Activated CD8-positive, alpha-beta T cell treated with anti-CD3 and anti-CD28 coated beads for 36 hours (primary cell): ENCODE measurements at places on chromosomes 2 and 18.

GRCh38 chr2:195677290-195677689 is 20.3 kb downstream of the SLC39A10 start:
- no peak for DNase-seq

DNA sequence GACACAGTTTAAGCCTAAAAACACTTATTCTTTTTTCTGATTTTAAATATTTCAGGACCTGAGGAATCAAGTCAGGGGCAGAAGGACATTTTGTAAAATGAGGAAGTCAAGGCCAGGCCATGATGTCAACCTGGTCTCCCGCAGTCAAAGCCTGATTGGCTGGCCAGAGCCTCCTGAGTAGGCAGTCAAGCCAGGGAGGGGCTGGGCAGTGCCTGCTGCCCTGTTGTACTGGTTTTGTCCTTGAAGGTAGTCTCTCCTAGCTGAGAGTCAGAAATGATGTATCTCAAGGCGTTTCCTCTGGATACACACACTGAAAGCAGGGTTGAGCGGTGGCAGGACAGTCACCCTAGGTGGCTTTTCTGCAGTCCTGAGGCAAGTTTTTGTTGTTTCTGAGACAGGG is 19.8 kb downstream of the CCT7 start:
- no peak for DNase-seq

GRCh38 chr2:239440511-239440959 is 39.7 kb upstream of the HDAC4 start:
- DNase-seq: no peak

DNA sequence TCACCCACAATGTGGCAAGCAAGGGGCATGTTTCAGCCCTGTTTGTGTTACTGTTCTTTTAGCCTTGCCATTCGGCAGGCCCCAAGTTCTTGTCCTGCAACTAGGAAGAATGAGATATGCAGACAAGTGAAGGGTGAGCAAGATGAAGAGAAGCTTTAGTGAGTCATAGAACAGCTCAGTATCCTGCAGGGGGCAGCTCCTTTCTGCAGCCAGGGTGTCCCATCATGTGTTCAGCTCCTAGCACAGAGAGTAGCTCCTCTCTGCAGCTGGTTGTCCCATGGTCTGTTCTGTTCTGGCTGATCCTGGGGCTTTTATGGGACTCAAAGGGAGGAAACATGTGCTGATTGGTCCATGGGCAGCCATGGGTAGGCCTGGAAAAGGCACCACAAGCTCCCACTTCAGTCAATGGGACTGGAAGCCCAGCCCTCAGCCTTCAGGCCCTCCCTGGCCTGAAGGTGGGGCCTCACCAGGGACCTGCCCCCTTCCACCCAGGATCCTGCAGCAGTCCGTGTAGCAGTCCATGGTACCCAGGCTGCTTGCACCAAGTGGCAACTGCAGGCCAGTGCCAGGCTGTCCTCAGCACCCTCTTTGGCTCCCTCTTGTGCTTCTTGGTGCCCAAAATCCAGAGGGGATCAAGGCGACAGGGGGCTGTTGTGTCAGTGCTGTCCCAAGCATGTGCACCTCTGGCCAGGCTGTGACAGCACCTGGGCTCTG is 326.4 kb downstream of the NR4A2 start:
- DNase-seq: no peak

DNA sequence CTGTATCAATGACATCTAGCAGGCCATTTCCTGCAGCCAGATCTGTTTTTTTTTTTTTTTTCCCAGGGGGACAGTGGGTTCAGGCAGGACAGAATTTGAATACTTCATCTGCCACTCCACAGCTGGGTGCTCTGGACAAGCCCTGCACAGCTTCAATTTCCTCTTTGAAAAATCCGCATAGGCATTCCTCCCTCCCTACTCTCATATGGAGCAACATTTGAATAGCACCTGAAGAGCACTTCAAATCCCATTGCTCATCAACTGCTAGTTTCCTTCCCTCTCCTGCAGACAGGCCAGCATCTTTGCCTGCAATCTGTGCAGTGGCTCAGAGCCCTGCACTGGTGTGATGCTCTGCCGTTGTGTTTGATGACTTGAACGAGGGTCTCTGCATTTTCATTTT is 326.3 kb downstream of the TSN start:
- no peak for DNase-seq

GRCh38 chr2:66186537-66186936 is 248.4 kb upstream of the MEIS1 start:
- no peak for DNase-seq

DNA sequence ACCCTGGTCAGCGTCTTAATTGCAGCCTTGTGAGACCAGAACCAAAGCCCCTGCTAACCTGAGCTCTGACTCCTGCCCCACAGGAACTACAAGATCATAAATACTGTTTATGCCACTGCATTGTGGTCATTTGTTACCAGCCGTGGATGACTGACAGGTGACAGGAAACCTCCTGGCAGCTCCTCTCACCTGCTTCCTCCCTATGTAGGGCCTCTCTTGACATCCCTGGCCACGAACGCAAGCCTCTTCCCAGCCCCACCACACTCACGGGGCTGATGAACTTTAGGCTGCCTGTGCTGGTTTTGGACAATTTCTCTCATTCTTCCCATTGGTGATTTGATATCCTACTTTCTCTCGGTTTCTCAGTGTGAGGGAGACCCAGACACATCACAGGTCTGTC is 357.2 kb upstream of the MYT1L start:
- no peak for DNase-seq

DNA sequence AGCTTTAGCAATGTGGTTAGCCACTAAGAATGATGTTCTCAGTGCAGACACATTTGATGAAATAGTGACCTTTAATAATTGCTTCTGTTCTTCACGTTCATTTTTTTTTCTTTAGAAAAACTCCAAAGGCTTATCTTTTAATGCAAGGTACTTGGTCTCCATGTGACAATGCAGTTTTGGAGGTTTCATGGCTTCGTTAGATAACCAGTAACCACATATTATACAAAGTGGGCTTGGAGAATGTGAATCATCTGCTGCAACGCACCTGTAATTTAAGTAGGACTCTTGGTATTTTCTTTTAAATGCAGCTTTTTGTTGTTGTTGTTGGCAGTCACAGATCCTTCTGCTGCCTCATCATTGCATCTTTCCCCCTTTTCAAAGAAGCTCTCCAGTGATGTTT is 1606.3 kb downstream of the SUCLG1 start:
- DNase-seq: no peak

DNA sequence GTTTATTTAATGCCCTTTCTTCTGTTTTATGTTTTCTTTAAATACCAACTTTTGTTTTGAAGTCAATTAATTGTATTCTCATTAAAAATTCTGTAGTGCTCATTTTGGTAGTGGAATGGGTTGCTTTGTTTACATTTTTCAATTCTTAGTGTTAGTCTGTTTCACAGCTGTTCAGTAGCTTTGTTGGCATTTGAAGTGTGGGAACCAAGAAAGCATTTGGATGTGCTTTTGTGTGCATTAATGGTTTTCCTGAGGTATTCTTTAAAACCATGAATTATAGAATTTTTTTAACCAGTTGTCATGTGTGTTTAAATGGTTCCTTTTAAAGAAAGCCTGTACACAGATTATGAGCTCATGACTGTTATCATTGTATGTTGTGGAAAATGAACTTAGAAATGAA is 19.7 kb downstream of the MIB1 start:
- no peak for DNase-seq

DNA sequence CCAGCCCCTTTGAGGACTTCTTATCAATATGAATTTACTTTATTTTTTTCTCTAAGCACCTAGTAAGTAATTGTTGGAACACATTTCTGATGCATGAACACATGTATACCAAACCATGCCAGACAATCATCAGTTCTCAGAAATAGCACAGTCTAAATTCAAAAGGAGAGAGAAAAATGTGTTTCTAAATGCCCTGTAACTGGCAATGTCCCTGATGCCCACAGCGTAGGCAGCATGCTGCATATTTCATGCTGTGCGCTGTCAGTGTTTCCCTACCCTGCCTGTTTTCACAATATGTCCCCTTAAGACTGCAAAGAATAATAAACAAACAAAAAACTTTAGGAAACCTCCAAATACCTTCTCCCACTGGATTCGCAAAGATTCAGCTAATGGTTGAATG is 881.0 kb upstream of the CHAC2 start:
- DNase-seq: no peak

- no peak for DNase-seq
Measured at GRCh38 chr18:73366713-73367112, 498.9 kb upstream of the NETO1 start.

DNA sequence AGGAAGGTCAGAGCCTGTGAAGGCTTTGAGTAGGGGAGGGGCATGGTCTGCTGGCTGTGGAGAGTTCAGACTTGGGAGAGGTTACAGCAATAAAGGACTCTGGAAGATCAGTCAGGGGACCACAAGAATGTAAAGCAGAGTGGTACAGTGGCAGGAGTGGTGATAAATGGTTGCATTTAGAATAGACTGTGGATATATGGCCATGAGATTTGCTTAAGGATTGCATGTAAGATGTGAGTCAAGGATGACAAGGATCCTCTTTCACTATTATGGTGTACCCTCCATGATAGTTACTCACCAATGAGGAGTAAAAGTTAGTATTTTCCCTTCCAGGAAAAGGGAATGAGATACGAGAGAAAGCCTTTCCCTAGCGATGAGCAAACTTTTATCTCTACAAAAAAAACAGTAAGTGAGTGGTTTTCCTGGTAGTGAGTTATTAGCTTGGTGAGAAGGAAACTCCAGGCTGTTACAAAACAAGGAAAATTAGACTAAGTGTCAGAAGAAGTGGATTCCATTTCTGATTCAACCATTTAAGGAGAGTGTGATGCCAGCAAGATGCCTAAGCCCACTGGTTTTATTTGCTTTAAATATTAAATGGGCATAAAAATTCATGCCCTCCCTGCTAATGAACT is 818.0 kb upstream of the ACVR2A start:
- DNase-seq: no peak

- no peak for DNase-seq
Measured at GRCh38 chr2:96664366-96664925, 21.9 kb downstream of the FER1L5 start.

DNA sequence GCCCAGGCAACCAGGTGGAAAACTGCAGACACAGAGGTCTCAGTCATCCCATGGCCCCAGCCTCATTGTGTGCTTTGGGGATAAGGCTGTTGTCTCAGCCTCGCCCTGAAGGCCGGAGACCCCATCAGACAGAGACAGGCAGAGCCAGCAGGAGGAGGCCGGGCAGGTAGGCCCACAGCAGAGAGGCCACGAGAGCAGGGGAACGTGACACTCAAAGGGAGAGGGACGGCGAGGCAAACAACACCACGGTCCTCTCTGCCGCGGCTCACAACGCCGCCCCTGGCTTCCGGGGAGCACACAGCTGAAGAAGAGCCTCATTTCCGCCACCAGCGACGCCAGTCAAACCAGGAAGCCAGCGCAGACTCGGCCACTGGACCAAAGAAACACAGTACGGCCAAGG is 103.3 kb downstream of the ZNF516 start:
- no peak for DNase-seq

DNA sequence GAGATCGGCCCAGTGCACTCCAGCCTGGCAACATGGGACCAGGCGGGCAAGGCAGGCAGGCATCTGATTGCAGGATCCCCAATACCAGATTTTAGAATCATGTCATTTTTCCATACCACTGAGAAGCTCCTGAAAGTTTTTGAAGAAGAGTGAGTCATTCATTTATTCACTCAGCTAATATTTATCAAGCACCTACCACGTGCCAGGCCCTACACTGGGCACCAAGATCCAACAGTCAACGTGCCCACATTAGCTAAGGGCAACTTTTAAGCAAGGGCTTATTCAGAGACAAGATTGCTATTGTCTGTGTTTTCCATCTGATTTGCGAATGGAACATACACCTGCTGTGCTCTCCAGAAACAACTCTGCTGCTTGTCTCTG is 126.8 kb upstream of the LGALSL start:
- peak; percentile 42 for DNase-seq

GRCh38 chr2:98608962-98609604 is 694 bp downstream of the UNC50 start:
- DNase-seq: no peak

- no peak for DNase-seq
Measured at GRCh38 chr2:56450047-56450446, 266.3 kb downstream of the CCDC85A start.

DNA sequence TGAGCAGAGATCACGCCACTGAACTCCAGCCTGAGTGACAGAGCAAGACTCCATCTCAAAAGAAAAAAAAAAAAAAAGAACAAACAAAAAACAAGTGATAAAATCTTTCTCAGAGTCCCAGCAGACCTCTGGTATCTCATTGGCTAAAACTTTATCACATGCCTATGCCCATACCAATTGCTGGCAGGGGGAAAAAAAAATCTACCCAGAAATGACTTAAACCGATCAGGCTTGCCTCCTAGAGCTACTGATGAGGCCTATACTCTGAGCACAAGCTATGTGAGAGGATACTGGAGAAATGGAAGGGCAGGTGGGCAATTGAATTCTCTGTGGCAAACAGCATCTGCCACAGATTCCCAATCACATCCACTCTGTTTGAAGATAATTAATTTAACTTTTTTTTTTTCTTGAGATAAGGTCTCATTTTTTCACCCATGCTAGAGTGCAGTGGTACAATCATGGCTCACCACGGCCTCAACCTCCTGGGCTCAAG is 49.0 kb downstream of the FBXO36 start:
- DNase-seq: no peak

- DNase-seq: no peak
Measured at GRCh38 chr2:29064346-29064715, 10.0 kb downstream of the PCARE start.

GRCh38 chr2:240922982-240923537 is 16.9 kb downstream of the CROCC2 start:
- DNase-seq: no peak

DNA sequence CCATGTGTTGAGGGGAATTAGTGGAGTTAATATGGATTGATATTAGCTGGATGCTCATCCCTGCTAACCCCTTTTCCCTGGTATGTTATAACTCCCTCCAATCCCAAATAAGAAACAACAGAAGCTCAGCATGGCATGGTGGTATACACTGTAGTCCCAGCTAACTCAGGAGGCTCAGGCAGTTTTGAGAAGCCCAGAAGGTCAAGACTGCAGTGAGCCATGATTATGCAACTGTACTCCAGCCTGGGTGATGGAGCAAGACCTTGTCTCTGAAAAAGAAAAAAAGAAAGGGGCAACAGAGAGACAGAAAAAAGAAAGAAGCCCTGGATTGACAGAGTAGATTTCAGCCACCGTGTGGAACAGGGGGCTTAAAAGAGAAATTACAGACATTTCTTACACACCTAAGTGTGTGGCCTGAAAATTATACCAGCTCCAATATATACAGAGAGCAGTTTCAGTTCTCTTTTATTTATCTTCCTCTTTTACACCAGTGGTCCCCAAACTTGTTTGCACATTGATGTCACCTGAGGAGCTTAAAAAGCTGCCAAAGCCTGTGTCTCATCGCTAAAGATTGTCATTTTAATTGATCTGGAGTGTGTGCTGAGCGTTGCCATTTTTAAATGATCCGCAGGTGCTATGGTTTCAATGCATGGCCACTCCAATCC is 203.6 kb downstream of the UBE2E3 start:
- DNase-seq: no peak

GRCh38 chr2:150526827-150527226 is 39.4 kb upstream of the RND3 start:
- no peak for DNase-seq
